ENCODE measurements at places on chromosomes 5 and 9.

DNA sequence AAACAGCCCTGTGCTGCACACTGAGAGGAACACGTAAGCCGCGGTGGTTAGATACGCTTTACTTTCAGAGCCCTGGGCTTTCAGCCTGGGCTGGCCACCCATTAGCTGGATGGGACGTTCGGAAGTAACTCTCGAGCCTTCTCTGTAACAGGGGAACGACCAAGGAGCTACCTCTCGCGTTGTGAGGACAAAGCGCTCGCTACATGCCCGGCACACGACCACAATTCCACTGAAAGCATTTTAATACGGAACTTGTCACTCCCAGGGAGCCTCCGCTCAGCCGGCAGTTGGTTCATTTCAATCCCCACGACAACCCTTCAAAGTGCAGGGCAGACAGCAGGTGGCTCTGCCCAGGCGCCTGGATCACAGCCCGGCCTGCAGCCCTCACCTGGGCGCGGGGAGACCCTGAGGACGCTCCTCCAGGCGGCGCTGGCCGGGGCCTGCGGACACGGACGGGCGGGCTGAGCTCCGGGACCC is 368 bp downstream of the SURF1 start:
- DNase-seq: no peak

- peak; percentile 15 for DNase-seq
Observed at GRCh38 chr5:122101636-122102285, 23.7 kb upstream of the LOX start.

DNA sequence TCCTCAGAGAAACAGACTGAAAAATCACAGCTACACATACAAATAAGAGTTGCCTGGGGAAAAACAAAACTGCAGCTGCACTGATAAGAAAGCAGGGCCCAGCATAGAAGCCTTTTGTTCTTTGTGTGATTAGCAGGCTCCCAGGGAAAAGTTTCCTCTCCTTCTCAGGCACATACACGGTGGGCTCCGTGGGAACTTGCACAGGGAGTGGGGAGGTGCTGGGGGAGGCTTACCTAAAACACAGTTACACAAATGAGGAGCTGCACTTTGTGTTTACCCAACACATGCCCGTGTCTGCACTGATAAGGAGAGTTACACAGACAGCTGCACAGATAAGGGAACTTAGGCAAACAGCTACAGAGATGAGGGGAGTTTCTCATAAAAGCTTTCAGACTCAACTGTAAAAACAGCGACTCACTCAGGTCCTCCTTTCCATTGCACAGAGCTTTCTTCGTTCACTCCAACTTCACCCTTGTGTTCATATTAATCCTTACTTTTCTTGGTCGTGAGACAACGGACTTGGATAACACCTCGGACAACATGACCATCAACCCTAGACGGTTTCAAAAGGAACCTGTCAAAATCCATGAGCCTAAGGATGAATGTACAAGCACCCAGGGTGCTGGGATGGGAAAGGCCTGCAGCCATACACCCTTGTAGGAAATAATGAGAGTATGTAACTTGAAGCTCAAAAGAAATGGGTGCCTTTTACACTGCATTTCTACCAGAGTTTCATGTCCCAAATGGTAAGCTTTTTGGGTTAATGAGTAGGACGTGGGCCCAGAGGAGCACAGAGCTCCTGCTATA is 50.8 kb downstream of the SERINC5 start:
- peak; percentile 79 for DNase-seq

GRCh38 chr5:485946-486491 is 38.2 kb downstream of the SLC9A3 start:
- DNase-seq: no peak

DNA sequence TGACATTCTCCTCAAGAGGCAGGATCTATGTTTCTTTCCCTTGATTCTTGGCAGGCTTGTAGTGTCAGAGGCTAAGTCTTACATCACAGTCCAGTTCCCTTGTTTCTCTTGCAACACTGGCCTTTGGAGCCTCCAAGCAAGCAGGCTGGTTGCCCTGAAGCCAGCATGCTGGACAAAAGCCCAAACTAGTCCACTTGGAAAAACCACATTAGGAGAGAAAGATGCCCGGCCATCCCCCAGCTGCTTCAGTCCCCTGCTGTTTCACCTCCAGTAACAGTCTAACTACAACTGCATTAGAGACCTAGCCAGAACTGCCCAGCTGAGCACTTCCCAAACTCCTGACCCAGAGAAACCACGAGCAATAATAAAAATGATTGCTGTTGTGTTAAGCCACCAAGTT is 87.6 kb downstream of the ADAMTS6 start:
- no peak for DNase-seq

DNA sequence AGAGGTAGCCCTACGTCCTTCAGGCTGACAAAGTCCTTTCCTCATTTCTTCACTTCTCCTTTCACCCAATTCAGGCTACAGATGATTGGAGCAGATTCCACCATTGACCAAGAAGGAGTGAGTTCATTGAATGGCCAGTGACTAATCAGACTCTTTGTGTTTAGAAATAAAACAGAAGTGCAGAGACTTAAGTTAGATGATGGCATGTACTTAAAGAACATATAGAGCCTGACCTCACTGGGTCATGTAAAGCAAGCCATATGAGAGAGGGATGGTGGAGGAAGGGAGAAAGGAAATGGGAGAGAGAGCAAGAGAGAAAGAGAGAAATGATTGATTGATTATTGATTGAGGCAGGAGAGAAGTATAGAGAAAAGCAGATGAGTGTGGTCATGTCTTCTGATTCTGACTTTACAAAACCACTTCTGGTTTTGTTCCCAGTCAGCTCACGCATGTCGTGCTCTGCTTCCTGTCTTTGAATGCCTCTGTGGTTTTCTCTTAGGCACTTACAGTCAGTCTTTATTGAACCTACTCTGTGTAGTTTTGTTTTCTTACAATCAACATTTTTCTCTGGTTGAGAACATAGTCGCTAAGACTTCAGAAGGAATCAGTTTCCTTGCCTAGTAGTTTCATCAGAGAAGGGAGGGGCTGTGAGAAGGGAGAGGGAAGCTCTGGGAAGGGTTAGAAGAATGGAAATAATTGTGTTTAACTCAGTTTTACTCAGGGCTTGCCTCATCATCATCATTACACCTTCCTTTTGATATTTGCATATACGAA is 149.2 kb upstream of the KLF9 start:
- no peak for DNase-seq

- no peak for DNase-seq
Observed at GRCh38 chr5:163362840-163363371, 74.5 kb upstream of the CCNG1 start.

DNA sequence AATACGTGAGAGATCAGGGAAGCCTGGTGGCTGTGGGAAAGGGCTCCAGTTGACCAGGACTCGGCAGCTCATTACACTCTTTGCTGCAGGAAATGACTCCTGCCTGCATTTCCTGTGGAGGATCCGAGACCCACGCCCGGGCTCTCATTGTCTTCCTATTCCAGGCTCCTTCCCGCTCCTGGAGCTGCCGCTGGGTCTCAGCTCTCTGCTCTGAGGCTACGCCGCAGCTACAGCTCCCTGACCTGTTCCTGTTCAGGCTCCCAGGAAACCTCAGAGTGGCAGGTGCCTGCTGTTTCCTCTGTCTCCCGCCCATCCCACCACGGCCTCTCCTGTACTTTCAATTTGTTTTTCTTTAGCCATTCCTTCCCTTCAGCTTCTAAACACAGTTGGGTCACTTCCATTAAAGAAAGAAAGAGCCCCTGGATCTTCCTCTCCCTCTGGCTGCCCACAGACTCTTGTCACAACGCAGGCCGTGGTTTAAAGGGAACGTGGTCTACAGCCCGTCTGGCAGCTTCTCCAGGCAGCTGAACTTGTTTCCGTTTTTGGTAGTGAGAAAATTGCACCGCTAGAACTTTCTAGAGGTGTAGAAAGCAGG is 71.5 kb downstream of the IL6ST start:
- no peak for DNase-seq

DNA sequence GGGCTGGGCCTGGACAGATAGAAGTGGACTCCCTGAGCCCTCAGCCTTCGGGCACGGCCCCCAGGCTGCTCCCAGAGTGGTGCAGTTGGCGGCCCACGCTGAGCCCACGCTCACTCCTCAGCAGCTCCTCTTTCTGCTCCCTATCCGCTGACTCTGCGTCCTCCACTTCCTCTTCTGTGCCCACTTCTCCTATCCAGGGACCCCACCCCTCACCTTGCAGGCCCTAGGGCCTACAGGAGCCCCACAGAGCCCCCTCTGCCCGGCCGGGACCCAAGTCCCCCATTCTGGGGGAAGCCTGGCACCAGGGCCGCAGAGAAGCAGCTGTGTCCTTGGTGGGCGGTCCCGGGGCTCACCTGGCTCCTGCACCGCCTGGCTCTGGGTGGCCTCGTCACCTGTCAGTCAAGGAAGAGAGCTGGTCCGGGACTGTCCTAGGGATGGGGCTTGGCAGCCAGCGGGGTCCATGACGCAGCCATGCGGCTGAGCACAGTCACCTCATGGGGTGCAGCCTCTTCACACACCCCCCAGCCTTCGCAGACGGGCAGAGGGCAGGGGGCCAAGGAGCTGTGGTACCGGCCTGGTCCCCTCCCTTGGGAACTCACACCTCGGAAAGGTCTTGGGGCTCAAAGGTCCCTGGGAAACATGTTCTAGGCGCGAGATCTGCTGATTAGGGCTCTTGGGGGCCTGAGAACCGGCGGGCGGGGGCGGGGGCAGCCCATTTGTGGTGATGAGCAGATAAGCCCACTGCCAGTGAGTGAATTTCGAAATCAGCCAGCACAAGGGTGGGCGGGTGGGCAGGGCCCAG is 5.4 kb upstream of the NRARP start:
- DNase-seq: peak; percentile 13

DNA sequence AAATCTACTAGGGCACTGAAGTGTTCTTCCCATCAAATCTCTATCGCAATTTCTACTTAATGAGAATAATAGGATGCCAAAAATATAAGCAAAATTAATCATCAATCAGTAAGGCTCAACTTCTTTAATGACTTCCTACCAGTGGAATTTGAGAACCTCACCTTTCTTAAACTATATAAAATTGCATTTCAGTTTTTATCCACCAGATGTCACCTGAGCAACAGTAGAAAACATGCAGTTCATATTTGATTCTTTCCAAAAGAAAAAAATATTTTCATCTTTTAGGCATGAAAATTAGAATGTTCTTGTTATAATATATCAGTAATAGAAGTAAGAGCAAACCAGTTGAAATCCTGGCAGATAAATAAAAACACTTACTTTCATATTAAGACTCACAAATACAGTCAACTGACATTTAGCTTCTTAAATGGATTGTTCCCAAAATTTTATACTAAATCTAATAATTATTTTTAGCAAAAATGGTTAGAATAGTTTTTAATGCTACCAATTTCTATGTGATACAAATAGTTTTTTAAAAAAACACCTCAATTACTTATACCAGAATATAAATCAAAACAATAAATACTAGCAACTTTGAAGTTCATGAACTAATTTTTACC is 13.4 kb upstream of the CCDC112 start:
- DNase-seq: no peak

GRCh38 chr9:14710804-14711203 is 11.7 kb downstream of the CER1 start:
- DNase-seq: no peak

DNA sequence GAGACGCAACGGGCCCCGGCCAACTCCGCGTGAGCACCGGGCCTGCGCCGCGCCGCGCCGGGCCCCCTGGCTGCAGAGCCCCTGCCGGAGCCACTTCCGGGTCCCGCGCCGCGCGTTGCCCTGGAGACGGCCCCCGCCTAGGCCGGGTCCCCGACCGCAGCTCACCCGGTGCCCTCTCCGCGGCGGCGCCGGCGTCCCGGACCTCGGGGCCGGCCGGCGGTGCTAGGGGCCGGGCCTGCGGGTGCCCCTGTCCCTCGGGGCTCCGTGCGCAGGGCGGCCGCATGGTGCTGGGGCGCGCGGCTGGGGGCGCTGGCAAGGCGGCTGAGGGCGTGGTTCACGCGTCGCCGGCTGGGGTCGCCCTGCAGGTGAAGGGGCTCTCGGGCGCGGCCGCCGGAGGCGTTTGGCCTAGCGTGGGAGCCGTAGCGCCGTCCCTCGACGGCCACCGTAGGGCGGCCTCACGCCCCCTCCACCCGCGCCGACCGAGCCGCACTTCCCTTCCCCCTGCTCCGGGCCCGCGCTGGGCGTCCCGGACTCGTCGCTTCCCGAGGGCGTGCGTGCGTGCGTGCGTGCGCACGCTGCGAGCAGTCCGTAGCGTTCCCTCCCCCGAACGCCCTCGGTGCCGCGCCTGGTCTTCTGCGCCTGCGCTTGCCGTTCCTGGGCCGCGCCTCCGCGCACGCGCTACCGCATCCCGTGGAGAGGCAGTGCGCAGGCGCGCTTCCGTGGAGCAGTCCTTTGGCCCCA is at the start of gene TMEM250:
Gene TMEM250, minus strand, starts transcription at position 556 of the 741 bp plus-strand sequence. CDS start 1,975 bp downstream, outside the sequence.
- peak; percentile 98 for DNase-seq

DNA sequence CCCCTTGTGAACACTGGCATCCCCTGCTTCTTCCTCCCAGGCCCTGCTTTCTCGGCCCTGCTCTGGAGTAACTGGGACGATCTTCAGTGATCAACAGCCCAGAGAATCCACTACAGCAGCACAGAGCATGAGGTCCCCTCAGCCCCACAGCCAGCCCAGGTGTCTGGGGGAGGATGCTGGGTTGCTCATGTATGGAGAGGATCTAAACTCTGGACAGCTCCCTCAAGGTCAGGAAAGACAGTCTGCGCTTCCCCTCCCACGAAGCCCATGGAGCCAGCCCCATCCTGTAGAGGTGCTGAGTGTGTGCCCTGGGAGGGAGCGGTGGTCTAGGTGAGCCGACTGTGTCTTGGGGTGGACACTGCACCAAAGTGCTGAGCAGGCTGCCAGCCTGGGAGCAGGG is 190.2 kb downstream of the GABBR2 start:
- DNase-seq: no peak

DNA sequence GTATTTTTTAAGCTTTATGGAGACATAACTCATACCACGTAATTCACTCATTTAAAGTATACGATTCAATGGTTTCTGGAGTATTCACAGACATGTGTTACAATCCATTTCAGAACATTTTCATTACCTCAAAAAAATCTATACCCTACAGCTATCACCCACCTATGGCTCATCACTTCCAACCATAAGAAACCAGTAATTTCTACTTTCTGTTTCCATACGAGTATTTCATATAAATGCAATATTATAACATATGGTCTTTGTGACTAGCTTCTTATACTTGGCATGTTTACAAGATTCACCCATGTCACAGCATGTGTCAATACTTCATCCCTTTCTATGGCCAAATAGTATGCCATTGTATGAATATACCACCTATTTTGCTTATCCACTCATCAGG is 18.8 kb downstream of the UBQLN1 start:
- no peak for DNase-seq

DNA sequence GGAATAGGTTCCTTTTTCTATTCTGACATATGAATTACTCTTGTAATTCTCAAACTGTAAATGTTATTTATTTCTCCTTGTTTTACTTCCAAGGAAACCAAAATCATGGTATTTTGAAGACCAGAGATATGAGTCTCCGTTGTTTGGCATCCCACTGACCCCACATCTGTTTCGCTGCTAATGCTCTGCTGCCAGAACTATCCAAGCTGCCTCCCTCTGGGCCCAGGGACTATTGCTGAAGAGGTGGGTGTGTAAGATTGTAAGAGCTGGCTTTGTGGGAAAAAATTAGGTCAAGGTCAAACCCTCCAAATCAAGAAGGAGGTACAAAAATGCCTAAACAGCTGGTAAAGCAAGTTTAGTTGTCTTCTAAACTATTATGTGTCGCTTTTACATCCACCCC is 129.4 kb upstream of the MYO10 start:
- no peak for DNase-seq

Measured in BE2C (cell line).